ENCODE measurements at places on chromosomes 7 and 10.

- no peak for DNase-seq
Measured at GRCh38 chr10:73906524-73907447, 4.1 kb upstream of the PLAU start.

GRCh38 chr7:98496618-98497017 lies 95.7 kb upstream of the BAIAP2L1 start:
- DNase-seq, result no peak

GRCh38 chr7:16743236-16743635 lies 10.3 kb upstream of the TSPAN13 start:
- DNase-seq, result no peak

DNA sequence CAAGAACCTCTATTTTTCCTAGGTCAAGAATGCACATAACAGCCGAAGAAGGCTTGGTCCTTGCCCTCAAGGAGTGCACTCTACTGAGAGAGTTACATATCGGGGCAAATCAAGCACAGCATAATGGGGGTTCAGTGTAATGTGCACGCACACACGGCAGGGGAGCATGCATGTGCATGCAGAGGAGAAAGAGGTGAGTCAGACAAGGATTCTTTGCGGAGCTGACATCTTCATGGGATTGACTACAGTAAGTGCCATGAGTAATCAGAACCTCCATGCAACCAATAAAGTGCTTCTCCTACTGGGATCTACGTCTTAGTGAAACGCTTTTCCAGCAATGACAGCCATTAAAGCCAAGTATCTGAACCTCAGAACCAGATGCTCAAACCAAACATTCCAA lies 123.6 kb downstream of the RNF216 start:
- no peak for DNase-seq

GRCh38 chr10:97827702-97828291 lies 21.8 kb upstream of the GOLGA7B start:
- no peak for DNase-seq

GRCh38 chr7:127933146-127933545 lies 98.1 kb downstream of the LRRC4 start:
- DNase-seq, result no peak

DNA sequence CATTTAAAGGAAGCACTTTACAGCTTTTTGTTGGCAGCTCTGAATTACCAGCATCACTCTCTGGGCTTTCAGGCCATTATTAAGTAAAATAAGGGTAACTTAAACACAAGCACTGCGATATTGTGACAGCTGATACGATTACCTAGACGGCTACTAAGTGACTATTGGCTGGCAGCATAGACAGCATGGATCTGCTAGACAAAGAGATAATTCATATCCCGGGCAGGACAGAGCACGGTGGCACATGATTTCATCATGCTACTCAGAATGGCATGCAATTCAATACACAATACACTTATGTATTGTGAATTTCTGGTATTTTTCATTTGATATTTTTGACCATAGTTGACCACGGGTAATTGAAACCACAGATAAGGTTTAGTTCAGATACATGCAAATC lies 522.0 kb upstream of the LRRN3 start:
- DNase-seq, result no peak

DNA sequence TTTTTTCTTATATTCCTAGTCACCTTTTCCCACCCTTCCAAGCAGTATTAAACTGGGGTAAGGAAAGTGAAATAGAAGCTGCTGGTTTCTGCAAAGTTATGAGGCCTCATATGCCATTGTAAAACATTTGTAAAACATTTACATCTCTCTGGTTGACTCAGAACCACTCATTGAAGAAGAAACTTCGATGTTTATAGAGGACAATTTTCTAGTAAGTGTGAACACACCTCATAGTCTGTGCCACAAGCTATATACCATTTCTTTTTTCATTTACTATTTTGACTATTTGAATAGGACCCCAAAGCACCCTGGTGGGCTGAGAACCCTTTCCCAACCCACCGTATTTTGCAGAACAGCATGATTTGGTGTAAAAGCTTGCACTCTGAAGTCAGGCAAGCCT lies 12.9 kb upstream of the ITGB1 start:
- DNase-seq, result no peak

GRCh38 chr7:108340856-108341411 lies 115.3 kb downstream of the NRCAM start:
- no peak for DNase-seq

- DNase-seq, result no peak
Measured at GRCh38 chr7:106418526-106418925, 133.7 kb upstream of the NAMPT start.

DNA sequence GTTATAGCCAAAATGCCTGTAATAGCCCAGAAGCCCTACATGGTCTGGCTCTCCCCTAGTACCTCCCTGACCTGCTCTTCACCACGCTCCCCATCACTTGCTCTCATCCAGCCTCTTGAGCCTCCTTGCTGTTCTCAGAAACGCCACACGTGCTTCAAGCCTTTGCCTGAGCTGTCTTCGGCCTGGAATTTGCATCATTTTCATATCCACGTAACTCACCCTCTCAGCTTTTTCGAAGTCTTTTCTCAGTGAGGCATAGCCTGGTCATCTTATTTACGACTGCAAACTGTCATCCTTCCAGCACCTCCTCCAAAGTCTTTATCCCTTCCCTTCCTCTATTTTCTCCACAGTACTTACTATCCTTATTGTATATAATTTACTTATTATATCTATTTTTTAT lies 151.0 kb upstream of the AHR start:
- DNase-seq, result no peak

DNA sequence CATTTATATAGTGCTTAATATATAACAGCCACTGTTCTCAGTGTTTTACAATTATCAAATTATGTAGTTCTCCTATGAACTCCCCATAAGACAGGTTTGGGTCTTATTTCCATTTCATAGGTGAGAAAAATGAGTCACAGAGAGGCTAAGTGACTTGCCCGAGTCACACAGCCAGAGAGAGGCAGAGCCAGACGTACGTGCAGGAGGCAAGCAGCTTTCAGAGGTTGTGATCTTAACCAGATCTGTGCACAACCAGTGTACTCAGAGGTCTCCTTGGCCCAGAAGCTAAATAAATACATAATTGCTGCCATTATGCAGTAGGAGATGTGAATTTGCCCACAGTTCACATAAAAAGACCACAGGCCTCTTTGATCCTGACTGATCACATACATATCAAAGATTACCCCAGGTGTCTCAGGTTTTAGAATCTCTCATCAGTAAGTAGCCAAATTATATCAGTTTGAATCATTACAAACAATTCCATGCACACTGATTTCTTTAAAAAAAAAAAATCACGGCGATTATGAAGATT lies 304.7 kb upstream of the AOAH start:
- no peak for DNase-seq

- DNase-seq, result no peak
Measured at GRCh38 chr10:25725917-25726716, 207.9 kb upstream of the MYO3A start.

GRCh38 chr7:26705567-26705966 lies 158.8 kb downstream of the SKAP2 start:
- no peak for DNase-seq

GRCh38 chr10:3391657-3392056 lies 219.1 kb upstream of the PITRM1 start:
- DNase-seq, result no peak

GRCh38 chr7:107939573-107940489 lies 48.8 kb downstream of the DLD start:
- DNase-seq, result no peak

DNA sequence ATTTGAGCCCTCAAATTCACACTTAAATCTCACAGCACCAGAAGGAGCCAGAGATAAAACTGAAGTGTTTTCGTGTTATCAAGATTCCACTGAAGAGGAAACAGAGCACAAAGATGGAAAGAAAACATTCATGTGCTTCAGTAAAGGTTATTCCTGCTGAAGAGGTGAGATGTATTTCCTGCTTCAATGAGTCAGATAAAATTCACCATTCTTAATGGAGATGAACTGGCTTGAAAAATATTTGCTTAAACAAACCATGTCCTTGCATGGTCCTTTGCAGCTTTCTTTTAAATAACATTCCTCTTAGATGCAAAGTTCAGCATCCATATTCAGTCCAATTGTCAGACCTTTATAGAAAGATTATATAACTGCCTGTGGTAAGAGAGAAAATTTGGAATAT lies 294.2 kb downstream of the IPMK start:
- no peak for DNase-seq

- DNase-seq, result no peak
Measured at GRCh38 chr10:42419789-42420188, 218.6 kb downstream of the ZNF33B start.

GRCh38 chr7:43577485-43577951 lies 5.4 kb upstream of the STK17A start:
- DNase-seq, result no peak

DNA sequence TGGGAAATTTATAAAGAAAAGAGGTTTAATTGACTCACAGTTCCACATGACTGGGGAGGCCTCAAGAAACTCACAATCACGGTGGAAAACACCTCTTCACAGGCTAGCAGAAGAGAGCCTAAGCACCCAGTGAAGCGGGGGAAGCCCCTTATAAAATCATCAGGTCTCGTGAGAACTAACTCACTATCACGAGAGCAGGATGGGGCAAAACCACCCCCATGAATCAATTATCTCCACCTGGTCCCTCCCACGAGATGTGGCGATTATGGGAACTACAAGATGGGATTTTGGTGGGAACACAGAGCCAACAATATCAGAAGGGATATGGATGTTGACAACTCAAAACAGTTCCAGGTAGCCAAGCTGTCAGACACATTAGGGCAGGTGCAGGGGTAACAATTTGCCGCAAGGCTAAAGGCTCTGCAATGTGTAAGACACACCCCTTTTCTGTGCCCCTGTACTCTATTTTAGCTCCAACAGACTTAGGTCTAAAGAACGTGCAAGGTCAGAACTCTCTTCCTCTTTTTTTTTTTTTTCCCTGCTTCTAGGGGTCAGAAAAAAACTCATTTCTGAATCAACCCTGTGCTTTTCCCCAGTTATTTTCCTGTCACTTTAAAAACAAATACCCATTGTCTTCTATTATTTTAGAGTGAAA lies 30.7 kb upstream of the RBM20 start:
- no peak for DNase-seq
